SHP77 treated with DMSO at 0.1 percent for 48 hours (cell line): ENCODE measurements at places on chromosomes 6 and 20.

GRCh38 chr20:56032251-56032650 lies 26.9 kb upstream of the CBLN4 start:
- no peak for DNase-seq

DNA sequence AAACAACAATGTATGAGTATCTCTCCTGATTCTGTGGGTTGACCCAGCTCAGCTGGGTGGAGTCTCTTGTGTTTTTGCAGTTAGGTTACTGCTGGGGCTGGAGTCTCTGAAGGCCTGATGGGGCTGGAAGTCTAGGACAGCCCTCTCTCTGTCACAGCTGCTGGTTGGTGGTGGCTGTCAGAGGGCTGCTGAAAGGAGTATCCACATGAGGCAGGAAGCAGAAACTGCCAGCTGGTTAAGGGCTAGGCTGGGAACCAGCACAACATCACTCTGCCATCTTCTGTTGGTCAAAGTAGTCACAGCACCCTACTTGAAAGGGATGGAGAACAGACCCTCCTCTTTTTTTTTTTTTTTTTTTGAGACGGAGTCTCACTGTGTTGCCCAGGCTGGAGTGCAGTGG lies 10.0 kb upstream of the PACSIN1 start:
- no peak for DNase-seq

- no peak for DNase-seq
These were observed 51.4 kb upstream of the TNFAIP3 start for GRCh38 chr6:137815692-137816091.

GRCh38 chr6:90212274-90212673 lies 84.4 kb downstream of the BACH2 start:
- no peak for DNase-seq

- DNase-seq: no peak
These were observed 6.4 kb downstream of the RAB44 start for GRCh38 chr6:36703982-36704381.

DNA sequence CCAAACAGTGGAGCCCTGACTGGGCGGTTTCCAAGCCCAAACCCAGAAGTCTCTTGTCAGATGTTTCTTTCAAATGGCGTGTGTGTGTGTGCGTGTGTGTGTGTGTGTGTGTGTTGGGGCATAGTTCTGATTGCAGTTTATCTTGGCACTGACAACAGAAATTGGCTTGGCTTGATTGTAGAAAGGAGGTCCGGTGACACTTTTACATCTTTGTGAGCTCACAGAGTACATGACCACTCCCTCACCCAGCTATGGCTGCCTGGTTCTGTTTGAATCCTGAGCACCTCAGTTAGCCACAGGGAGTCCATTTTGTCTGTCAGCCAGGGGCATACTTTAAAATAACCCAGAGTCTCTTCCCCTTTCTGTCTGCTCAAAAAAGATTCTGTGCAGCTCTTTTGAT lies 276.3 kb downstream of the CD83 start:
- DNase-seq: no peak

DNA sequence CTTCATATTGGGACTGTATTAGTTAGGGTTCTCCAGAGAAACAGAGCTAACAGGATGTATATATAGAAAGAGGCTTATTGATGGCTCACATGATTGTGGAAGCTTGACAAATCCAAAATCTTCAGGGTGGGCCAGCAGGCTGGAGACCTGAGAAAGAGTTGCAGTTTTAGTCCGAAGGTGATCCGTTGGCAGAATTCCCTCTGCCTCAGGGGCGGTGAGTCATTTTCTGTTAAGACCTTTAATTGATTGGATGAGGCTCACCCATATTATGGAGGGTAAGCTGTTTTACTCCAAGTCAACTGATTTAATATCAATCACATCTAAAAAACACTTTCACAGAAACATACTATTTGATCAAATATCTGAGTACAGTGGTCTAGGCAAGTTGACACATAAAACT lies 113.6 kb downstream of the FLRT3 start:
- DNase-seq: no peak

DNA sequence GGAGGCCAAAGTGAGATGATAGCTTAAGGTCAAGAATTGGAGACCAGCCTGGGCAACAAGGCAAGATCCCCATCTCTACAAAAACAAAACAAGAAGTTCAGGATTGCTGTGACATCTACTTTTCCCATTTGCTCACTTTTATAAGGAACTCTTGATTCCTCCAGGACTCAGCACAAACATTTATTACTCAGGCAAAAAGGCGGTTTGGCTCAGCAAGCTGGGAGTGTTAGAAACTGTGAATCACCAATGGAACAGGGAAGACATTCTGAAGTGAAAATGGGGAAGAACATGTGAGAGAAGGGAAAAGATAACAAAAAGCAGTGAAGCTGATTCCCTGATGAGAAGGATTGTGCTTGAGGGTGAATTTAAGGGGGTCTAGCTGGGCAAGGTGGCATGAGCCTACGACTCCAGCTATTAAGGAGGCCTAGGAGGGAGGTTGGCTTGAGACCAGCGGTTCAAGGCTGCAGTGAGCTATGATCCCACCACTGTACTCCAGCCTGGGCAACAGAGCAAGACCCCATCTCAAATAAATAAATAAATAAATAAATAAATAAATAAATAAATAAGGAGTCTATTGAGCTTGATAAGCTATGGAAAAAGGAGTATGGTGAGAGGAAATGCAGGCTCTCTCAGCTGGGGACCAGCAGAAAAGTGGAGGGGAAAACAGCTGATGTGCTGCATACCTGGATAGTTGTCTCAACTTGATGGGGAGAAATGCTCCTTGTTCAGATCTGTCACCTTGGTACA lies 65.4 kb upstream of the HDDC2 start:
- DNase-seq: no peak

DNA sequence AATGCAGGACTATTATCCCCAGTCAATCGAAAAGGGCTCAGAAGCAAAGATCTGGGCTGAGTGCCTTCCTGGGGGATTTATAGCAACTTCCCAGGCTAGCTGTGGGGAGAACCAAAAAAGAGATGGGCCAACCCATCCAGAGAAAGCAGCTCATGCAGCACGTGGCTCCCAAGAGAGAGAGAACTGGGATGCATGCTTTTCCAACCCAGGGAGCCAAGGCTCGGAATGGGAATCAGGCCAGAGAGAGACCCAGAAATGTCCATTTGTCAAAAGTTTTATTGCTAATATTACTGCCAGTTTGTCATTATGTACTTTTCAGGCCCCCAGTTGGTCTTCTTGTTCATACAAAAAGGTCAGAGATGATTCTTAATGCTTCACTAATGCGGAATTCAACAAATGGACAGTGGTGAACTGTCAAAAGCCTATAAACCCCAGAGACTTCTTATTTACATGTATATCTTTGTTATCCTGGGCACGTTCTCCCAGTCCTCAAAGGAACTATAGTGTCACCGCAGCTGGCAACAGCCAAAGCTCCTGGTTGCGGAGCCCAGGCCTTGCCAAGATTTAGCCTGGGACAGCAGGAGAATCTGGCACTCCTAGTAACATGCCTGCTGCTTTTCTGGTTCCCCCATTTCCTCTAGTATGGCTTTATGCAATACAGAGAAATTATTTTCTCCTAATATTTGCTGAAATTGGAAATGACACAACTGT lies 139.1 kb upstream of the POU3F2 start:
- no peak for DNase-seq

DNA sequence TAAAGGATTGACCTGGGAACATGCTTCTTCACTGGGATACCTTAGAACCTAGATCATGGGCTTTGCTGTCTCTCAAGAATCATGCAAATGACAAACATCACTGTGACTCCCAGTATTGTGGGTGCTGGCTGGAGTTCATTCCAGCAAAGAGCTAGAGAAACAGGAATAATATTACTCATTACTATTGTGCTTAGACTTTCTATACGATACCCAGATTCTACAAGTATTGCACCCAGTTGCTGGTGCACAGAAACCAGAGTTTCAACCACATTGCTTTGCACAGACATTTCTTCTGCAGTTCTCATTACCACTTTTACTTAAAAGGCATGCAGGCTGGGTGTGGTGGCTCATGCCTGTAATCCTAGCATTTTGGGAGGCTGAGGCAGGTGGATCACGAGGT lies 220.4 kb upstream of the ZNF217 start:
- DNase-seq: no peak

DNA sequence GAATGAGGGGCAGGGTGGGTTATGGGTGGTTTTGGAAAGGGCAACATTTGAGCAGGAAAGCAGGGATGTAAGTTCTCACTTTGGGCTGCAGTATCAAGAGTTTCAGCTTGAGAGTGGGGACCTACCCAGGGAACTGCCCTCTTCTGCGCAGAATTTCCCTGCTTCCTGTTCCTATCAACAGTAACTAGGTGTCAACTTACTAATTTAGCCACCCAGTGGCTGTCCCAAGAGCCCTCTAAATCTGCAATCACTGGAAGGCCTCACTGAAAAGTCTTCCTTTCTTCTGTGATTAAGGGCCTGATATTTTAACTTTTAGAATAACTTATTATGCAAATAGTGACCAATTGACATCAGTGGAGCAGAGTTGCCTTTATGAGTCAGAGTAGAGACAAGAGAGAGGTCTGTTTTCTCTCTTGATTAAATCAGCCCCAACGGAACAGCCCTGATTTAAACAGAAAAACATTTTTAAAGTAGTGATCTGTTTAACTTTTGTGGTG lies 118.2 kb upstream of the RIPOR2 start:
- DNase-seq: no peak

GRCh38 chr6:33959661-33960344 lies 156.0 kb upstream of the MLN start:
- no peak for DNase-seq

DNA sequence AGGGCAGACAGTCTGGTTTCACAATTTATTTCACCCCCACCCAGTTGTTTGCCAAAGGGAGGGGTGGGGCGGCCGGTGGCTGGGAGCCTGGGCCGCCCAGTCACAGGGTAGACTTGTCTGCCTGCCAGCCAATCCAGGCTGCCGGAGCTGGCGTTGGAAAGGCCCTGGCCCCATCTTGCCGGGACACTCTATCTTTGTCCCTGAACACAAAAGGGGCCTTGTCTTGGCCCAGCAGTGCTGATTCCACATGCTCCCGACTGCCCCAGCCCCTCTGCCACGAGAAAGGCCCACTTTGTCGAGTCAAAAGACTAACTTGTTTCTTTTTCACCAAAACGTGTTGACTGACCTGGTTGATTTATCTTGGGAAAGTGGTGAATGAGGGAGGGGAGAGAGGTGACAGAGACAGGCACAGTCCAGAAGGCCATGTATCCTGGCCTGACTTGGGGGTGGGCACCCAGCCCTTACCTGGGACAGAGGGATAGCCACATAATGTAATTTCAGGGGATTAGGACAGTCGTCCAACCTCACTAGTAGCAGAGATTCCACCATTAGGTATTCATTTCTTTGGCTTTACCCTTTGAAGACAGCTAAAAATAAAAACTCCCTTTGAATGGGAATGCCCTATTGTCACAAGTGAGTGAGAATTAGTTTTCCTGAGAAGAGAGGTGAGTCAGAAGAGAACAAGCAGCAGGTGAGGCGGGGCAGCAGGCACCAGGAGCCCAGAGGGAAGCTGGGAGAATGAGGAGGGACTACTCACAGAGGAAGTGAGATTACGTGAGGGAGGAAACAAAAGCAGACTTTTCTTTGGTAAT lies 67.0 kb upstream of the SIRPA start:
- DNase-seq: no peak

DNA sequence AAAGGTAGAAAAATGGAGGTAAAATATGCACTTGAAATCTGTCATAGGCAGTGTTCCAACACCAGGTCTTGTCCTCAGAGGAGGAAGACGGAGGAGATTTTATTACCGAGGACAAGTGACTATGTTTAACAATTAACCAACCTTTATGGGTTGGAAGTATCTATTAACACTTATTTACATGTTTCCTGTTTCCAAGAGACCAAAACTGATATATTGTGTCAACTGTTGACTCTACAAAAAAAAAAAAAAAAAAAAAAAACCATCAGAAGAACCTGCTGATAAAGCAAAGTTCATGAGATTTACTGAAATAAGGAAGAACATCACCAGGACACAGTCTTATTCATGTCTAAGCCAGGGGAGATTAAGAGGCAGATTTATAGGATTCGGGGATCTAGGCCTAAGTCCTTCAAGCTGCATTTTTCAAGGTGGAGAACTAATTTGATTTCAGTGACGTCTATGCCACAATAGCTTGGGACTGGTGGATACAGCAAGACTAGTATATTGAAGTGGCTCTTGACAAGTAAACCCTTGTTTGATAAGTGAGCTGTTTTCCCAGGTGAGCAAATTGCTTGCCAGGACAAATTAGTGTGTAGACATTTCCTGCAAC lies 126.6 kb upstream of the NAA20 start:
- peak; percentile 68 for DNase-seq

DNA sequence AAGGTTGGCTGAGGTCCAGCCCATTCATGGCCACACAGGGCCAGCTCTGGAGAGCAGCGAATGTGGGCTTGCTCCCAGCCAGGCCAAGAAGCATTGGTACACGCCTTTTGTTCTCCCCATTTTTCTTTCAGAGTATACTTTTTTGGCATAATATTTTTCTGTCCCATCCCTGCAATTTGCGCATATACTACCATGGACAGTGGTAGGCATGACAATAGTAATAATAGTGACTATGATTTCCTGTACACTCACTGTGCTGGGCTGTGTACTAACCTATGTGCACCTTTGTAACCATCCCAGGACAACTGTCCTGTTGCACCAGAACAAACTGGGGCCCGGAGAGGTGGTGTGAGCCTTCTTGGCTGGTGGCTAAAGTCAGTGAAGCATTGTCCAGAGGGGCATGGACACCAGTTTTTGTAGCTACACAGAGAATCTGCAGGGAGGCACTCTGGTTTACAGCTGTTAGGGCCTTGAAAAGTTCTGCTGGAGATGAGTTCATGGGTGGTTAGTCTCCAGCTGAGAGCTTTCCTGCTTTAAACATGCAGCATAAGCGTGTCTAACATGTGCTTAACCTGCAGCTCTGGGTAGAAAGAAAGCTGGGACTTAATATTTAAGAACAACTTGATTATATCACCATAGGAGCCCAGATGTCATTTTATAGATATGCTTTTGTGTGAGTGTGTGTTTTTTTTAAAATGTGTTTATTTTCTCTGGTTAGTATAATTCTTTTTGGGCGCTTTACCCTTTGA lies 38.2 kb downstream of the DTD1 start:
- DNase-seq: no peak

- no peak for DNase-seq
These were observed 77.7 kb upstream of the SLCO4A1 start for GRCh38 chr20:62564456-62565245.

DNA sequence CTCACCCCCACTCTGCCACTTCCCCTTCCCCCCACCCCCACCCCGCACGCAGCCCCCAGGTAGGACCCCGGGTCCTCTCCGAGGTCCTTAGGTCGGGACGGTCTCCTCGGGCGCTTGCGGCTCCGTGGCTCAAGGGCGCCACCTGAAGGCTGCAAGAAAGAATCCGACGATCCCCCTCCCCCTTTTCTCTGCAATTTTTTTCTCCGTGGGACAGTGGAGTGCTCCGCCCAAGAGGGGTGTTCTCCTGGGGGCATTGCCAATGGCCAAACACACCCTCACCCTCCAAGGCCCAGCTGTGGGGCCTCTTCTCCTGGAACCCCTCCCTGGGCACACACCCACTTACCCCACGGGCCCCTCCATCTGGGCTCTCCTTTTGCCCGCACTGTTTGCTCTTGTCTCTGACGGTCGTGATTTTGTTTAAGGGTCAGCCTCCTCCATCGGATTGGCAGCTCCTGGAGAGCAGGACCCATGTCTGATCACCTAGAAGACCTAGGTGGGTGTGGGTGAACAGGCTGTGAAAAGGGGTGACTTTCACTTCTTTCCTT lies 1.1 kb upstream of the TMEM74B start:
- peak; percentile 8 for DNase-seq

- DNase-seq: no peak
These were observed 37.8 kb downstream of the HFE start for GRCh38 chr6:26124781-26125685.
